ENCODE measurements at places on chromosomes 7 and 10.

DNA sequence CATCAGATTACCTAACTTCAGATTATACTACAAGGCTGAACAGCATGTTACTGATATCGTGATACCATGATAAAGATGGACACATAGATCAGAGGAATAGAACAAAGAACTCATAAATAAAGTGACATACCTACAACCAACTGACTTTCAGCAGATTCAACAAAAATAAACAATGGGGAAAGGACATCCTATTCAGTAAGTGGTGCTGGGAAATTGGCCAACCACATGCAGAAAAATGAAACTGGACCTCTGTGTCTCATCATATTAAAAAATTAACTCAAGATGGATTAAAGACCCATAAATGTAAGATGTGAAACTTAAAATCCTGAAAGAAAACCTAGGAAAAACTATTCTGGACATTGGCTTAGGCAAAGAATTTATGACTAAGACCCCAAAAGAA lies 158.6 kb downstream of the ZEB1 start:
- DNase-seq = no peak

- DNase-seq = no peak
These were observed 832.1 kb downstream of the SORCS3 start for GRCh38 chr10:105473170-105473569.

DNA sequence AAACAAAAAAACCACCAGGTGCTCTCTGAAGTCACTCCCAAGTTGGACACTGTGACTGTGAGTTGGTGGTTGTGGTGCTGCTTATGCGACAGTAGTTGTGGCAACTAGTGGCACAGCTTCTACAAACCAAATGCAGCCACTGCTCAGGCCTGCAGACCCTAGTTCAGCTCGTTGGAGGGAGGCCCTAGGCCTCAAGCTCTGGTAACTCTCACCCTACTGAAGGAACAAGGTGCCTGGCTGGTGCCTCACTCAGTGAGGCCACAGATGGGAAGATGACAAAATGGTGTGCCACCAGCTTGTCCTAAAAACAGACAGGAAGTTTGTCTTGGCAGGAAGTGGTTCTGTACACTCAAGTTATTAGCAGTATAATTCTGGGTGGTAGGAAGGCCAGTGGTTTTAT lies 45.3 kb upstream of the RAPGEF5 start:
- DNase-seq = no peak

DNA sequence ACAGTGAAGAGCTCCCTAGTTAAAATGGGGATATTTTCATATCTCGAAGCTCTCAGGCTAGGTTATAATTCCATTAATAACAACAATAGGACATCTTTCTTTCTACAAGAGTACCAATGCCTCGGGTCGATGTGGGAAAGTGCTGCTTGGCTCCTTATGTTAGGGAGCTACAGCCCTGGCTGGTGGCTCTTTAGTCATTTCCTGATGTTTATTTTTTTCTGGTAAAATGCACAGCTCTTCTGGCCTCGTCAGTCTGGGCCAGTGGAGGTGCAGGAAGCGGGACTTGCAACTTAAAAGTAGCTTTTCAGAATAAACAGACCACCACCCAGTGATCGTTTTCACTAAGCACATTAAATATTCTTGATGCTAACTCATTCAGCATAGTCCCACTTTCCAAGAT lies 58.3 kb downstream of the MKX start:
- DNase-seq = no peak

- peak; percentile 1 for DNase-seq
These were observed 462.8 kb upstream of the ZWINT start for GRCh38 chr10:56823849-56824248.

DNA sequence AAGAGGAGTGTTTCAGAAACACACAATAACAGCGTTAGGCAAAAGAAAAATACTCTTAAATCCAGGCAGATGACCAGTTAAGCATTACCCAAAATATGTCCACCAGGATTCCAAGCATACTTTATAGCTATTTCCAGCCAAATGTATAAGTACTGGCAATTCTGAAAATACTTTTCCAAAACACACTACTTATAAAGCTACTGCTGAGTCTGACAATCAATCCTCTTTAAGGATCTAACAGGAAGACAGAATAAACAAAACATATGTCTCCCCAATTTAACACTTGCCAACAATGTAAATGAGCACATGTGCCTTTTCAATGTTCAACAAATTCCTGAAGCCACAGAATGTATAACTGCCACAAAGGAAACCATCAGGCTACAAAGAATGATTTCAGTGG lies 370.9 kb downstream of the SORCS1 start:
- no peak for DNase-seq

DNA sequence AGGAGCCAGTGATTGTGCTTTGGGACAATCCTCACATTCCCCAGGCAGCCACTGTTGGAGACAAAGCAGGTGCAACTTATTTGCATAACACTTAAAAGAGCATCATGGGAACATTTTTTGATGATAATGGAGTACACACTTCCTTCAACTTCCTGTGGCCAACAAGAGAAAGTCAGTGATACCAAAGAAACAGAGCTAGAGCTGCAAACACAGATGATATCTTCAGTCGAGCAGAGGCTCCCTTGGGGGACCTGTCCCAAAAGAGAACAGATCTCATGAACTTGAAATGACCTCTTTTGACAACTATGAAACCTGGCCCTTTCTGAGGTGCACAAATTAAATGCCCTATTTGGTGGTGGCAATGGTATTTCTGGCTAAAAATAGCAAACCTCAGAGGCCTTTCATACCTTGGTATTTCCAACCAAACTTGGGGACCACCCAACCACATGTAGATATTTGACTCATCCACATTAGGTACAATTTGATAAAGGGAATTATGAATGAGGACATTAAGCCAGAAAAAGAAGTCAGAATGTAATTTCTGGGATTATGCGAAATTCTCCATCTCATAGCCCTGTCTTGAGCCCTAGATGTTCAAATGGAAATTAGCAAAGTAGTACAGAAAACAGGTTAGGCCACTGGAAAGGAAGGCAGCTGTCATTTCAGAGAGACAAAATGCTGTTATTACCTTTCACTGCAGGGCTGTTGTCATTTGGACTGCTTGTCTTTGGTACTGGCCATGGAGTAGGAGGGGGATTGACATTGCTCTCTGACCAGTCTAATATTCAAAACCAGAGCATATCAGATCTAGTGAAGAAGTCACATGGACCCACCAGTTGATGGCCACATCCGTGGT lies 146.2 kb downstream of the ICA1 start:
- no peak for DNase-seq

- no peak for DNase-seq
These were observed 82.8 kb upstream of the TNS3 start for GRCh38 chr7:47664650-47665195.

DNA sequence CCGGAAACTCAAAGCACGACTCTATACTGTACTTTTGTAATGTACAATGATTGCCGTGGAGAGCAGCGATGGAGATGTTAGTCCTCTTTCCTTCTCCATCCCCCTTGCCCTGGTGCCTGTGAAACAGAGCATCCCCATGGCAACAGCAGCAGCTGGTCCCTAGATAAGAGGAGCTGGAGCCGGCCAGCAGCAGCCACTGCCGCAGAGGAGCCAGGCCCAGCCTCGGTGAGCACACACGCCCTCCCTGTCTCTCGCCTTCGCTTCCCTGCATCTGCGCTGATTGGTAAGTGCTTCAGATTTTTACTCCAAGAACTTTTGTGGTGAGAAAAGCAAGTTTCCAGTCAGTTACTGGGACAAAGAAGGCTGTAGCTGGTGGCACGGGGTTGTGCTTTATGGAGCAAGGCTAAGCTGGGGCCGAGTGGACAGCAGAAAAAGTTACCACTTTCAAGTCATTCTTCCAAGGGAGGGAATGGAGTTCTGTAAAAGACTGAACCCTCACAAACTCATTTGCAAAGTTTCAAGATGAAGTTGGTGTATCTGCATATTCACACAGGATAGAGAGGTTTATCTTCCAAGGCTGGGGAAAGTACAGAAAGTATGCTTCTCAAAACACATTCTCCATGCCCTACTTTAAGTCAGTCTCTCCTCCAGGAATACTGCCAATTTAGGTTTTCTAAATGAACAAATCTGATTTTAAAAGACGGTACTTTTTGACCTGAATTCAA lies at the start of gene PPP1R17:
Gene PPP1R17 (plus strand): TSS at position 192 of the 725 bp plus-strand sequence. CDS start 5,227 bp downstream, outside the sequence.
- no peak for DNase-seq

GRCh38 chr7:138247568-138248333 lies 171.5 kb downstream of the AKR1D1 start:
- no peak for DNase-seq

- no peak for DNase-seq
These were observed 47.4 kb downstream of the LRRC4 start for GRCh38 chr7:127983804-127984332.

DNA sequence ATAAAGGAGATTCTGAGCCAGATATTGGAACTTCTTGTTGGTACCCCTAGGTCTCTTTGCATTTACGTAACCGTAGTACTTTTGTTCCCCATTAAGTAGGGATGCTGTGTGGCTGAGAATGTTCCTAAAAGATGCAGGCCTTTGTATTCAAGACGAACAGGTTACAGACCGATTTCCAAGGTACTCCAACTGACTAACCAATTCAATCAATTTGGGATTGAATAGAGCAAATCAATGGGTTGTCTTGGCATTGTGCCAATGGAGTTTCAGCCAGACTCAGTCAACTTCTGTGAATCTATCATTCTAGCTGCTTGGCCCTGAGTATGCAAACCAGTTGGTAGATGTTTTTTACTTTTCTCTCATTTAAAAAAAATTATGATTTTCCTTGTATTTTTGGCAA lies 347.3 kb upstream of the NPVF start:
- no peak for DNase-seq

DNA sequence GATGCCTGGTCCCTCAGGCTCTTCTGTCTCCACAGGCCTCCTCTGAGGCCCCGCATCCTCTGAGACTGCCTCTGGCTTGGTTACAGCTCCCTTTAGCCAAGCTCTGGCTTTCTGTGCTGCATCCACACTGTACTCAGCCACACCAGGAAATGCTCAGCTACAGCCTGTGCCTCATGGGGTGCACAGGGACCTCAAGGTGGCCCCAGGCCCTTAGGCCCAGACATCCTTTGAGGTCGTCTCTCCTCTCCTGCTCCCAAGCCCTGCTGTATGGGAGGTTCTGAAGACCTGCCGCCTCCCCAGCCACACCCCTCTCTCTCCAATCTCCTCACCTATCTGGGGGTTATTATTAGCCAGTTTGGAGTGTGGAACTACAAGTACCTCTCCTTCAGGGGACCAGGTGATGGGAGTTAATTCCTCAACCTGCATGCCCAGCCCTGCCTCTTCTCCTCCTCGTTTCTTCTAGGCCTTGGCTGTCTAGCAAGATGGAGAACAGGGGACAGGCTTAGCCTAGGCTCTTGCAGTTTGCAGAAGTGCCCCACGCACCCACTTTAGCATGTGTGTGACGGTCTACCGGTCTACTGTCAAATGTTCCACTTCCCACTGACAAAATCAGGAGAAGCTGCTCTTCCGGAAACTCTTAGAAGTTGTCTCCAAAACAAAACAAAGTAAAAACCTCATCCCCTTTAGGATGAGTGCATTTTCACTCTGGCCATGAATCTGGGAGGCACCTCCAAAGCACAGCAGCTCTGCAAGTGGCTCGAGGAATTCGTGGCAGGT lies 64.0 kb upstream of the WAC start:
- DNase-seq = no peak

- DNase-seq = no peak
These were observed 321.4 kb upstream of the MEOX2 start for GRCh38 chr7:16007911-16008310.

DNA sequence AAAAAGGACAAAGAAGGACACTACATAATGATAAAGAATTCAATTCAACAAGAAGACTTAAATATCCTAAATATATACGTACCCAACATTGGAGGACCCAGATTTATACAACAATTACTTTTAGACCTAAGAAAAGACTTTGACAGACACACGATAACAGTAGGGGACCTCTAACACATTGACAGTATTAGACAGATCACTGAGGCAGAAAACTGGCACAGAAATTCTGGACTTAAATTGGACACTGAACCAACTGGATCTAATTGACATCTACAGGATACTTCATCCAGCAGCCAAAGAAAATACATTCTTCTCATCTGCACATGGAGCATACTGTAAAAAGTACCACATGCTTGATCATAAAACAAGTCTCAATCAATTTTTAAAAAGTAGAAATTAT lies 103.8 kb downstream of the DGKI start:
- no peak for DNase-seq

DNA sequence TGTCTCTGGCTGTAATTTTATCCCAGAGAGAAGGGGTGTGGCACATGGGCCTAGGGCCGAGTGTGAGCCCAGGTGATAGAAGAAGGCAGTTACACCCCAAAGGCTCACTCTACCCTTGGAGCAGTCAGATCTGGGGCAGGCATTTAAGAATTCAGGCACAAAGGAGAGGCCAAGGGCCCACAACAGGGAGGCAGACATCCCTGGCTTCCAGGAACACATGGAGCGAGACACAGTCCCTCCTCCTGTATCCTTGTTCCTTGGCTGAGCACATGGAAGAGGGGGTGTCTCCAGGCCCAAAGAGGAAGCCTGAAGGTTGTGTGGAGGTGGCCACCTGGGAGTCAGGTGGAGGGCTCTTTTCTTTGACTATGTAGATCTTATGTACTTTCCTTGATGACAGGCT lies 286.2 kb downstream of the RPS24 start:
- DNase-seq = no peak

- peak; percentile 59 for DNase-seq
These were observed 4.0 kb upstream of the RBM28 start for GRCh38 chr7:128347647-128348097.

GRCh38 chr10:72814099-72814790 lies 79.3 kb upstream of the OIT3 start:
- DNase-seq = no peak

DNA sequence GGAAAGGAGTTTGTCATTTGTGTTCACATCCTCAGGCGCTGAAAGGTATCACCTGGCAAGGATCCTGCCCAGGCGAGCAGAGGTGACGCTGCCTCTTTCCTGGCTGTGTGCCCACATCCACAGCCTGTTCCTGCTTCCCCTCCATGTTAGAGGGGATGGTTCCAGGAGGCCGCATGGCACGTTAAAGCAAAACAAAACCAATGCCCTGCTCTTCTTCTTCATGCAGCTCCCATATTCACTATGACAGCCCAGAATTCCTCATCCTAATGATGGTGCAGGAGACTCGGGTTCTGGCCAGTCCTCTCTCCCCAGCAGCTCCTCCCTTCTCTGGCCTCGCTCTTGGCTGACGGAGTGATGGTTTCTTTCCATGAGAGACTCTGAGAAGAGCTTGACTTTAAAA lies 678.5 kb upstream of the ANKRD30A start:
- no peak for DNase-seq

DNA sequence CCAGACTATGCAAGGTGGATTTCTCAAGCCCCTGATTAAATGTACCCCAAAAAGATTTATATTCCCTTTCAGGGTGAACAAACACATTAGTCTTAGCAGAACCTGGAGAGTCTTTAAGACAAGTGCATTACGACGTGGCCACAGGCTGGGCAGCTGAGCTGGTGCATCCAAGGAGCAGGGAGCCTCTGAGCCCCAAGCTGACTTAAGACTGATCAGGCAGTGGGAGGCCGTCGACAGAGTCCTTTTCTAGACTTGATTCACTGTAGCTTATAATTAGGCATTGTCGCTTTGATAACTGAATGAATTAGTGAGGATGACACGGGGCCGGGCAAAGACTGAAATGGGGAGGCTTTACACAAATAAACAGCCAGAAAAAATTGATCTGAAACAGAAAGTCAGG lies 353.2 kb downstream of the GPAM start:
- no peak for DNase-seq

- DNase-seq = no peak
These were observed 13.4 kb downstream of the NUDT1 start for GRCh38 chr7:2255145-2256139.

GRCh38 chr7:151704299-151704959 lies 172.5 kb downstream of the PRKAG2 start:
- DNase-seq = no peak

Measured in frontal cortex (tissue), 4 donors.